Activated CD4-positive, alpha-beta T cell treated with anti-CD3 and anti-CD28 coated beads, Interleukin-2, amount 10 ng/mL, durations not matched to agents 24 days and 14 days (primary cell): ENCODE measurements at places on chromosomes 13 and 19. TPM values are rescaled to one million over a fixed set of nuclear protein-coding genes. Genes with fewer than 3 reads are reported as not detected.

Gene GAS6
- total RNA-seq, result 0.17 and 0.54 TPM in 2 replicates

Gene CALR3
- not detected in 2 replicates for total RNA-seq

Gene CD209
- total RNA-seq, result not detected in 2 replicates

Gene LILRA2
- total RNA-seq, result not detected in 2 replicates

Gene TRPC4
- total RNA-seq, result not detected in 2 replicates

Gene ZSWIM4
- 7.3 and 7.5 TPM in 2 replicates for total RNA-seq

Gene CEACAM4
- not detected in 2 replicates for total RNA-seq

Gene CYP2A7
- not detected in 2 replicates for total RNA-seq

Gene PDE4C
- total RNA-seq, result 0.14 and 0.37 TPM in 2 replicates

Gene MEF2B
- 2.9 and 3.0 TPM in 2 replicates for total RNA-seq

Gene LSM4
- 217 and 225 TPM in 2 replicates for total RNA-seq

Gene PLPPR3
- total RNA-seq, result not detected in 2 replicates

Gene CYP4F8
- total RNA-seq, result not detected in 2 replicates

Gene RPL18A
- total RNA-seq, result 2,698 and 2,718 TPM in 2 replicates

Gene KIR2DL4
- not detected in 2 replicates for total RNA-seq

Gene CILP2
- total RNA-seq, result 0.14 TPM in 2 replicates

Gene TEX26
- total RNA-seq, result not detected in 2 replicates

Gene ATP4B
- total RNA-seq, result not detected in 2 replicates

Gene PLK5
- not detected in 2 replicates for total RNA-seq

Gene ETV2
- 0.93 and 1.1 TPM in 2 replicates for total RNA-seq

Gene OSCAR
- total RNA-seq, result 0.17 and 0.26 TPM in 2 replicates

Gene TNFAIP8L1
- 12.5 and 13.5 TPM in 2 replicates for total RNA-seq

Gene TMPRSS9
- 0.09 TPM in 1 of 2 replicates, not detected in the other for total RNA-seq

Gene ZNF266
- total RNA-seq, result 24.9 and 25.3 TPM in 2 replicates

Gene SHC2
- not detected in 2 replicates for total RNA-seq

Gene SYDE1
- 1.1 and 1.3 TPM in 2 replicates for total RNA-seq

Gene KLK5
- total RNA-seq, result not detected in 2 replicates

Gene RNF17
- total RNA-seq, result not detected in 2 replicates

Gene UPF1
- total RNA-seq, result 97.6 and 110 TPM in 2 replicates

Gene ZNF573
- 6.5 and 6.8 TPM in 2 replicates for total RNA-seq

Gene MBD3L3
- total RNA-seq, result not detected in 2 replicates

Gene ONECUT3
- not detected in 2 replicates for total RNA-seq

Gene DMKN
- not detected in 2 replicates for total RNA-seq

Gene KLC3
- total RNA-seq, result not detected in 2 replicates

Gene SIGLEC9
- total RNA-seq, result 0.33 and 0.52 TPM in 2 replicates

Gene TNNT1
- total RNA-seq, result 0.36 and 0.51 TPM in 2 replicates

Gene OR10H3
- total RNA-seq, result not detected in 2 replicates

Gene FAM83E
- total RNA-seq, result 5.1 and 6.4 TPM in 2 replicates

Gene MICOS13
- total RNA-seq, result 56.2 and 63.4 TPM in 2 replicates

Gene NOVA2
- total RNA-seq, result not detected in 2 replicates

Gene ATP1A3
- 0.68 and 1.2 TPM in 2 replicates for total RNA-seq

Gene TMEM86B
- total RNA-seq, result 6.8 and 7.7 TPM in 2 replicates

Gene CDC16
- total RNA-seq, result 84.5 and 85.4 TPM in 2 replicates

Gene FAM32A
- 59.2 and 65.2 TPM in 2 replicates for total RNA-seq

Gene ZNF878
- total RNA-seq, result 0.21 and 0.49 TPM in 2 replicates

Gene PRTN3
- total RNA-seq, result not detected in 2 replicates

Gene VWA8
- total RNA-seq, result 28.4 TPM in 2 replicates

Gene DEDD2
- 28.7 and 34.8 TPM in 2 replicates for total RNA-seq
